Foreskin keratinocyte (primary cell): ENCODE measurements at places on chromosomes 13 and 19. TPM values are rescaled to one million over a fixed set of nuclear protein-coding genes. Genes with fewer than 3 reads are reported as not detected.
A peak's percentile ranks its signal among the peaks of the same experiment; 100 is the strongest.

- DNase-seq, result no peak
These were observed 2.7 kb upstream of the ZFP82 start for GRCh38 chr19:36420961-36421748.

DNA sequence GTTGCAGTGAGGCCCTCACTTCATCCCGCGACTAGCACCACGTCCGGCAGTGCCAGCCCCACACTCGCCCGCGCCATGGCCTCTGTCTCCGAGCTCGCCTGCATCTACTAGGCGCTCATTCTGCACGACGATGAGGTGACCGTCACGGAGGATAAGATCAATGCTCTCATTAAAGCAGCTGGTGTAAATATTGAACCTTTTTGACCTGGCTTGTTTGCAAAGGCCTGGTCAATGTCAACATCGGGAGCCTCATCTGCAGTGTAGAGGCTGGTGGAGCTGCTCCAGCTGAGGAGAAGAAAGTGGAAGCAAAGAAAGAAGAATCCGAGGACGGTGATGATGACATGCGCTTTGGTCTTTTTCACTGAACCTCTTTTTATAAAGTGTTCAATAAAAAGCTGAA lies 48.6 kb downstream of the NLRP12 start:
- no peak for DNase-seq

GRCh38 chr13:51645154-51645650 lies 60.9 kb downstream of the WDFY2 start:
- DNase-seq, result no peak

DNA sequence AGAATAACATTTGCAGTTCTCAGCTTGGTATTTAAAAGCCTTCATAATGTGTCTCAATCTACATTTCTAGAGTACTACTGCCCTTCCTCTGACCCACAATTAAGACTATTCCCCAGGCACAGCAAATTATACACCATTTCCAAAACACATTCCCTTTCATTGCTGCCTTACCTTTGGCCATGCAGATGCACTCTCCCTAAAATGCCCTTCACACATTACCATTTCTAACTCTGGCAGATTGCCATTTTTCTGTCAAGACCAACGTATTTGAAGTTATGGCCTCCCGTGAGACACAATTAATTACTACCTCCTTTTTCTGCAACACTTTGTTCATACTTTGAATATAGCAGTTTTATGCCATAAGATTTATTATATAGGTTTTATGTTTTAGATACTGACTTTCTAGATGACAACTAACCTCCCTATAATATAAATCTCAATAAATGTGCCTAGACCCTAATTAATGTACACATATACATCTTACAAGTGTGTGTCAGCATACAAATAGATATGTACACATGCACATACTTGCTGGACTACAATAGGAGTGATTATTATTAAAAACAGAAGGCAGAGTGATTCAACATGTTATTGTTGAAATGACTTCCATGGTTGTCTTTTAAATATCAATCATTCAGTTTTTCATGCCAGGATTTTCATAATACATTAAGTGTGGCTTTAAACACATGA lies 2902.5 kb downstream of the PCDH9 start:
- DNase-seq, result no peak

GRCh38 chr19:18223860-18224524 lies 2.2 kb downstream of the PDE4C start:
- DNase-seq, result no peak

Gene CYP4F12
- 0.06 TPM in 1 of 2 replicates, not detected in the other for polyA plus RNA-seq

- no peak for DNase-seq
These were observed 59.7 kb downstream of the SIPA1L3 start for GRCh38 chr19:37966662-37967231.

GRCh38 chr13:31121379-31122140 lies 40.1 kb downstream of the HSPH1 start:
- peak; percentile 11 for DNase-seq

- DNase-seq, result peak; percentile 15
These were observed 558 bp downstream of the MZT1 start for GRCh38 chr13:72726726-72727416.

- DNase-seq, result no peak
These were observed 2.9 kb upstream of the FRY start for GRCh38 chr13:32028711-32029110.

GRCh38 chr13:94351292-94351990 lies 128.0 kb downstream of the DCT start:
- DNase-seq, result no peak

DNA sequence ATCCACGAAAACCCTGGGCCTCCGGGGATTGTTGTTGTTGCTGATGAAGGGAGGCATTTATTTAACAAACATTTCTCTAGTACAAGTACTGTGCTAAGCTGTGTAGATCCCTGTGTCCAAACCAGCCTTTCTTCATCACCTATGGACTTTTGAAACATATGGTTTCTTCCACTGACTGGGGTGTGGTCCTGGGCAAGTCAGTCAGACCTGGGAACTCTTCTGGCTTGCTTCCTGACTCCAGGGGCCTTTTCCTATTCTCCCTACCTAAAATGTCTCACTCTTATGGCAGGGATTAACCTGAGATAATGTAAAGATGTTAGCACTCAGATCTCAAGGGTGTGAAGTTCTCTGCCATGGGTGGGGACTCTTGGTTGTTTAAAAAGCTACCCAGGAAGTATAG lies 46.8 kb downstream of the EFNB2 start:
- DNase-seq, result no peak

GRCh38 chr13:78198419-78198818 lies 279.8 kb upstream of the EDNRB start:
- DNase-seq, result no peak

GRCh38 chr19:55831846-55832245 lies at the start of gene NLRP11:
Gene NLRP11 (minus strand): TSS chr19:55831999. CDS start chr19:55818174, 13,825 bp downstream.
- DNase-seq, result no peak

DNA sequence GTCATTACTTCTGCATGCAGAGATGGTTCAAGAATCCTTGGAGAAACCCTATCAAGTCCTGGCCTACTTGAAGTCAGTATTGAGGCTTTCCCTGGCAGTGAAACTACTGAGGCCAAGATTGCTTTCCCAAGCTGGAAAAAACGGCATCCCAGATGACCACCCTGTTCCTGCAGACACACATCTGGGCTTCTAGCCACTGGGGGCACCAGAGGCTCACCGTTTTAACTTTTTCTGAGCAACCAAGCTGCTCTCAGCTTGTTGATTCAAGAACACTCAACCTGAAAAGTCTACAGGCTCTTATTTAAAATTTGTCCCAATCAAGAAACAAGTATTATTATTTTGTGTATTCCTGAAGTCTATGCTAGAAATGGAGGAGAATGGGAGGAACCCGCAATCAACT lies 66.6 kb downstream of the SPRYD7 start:
- DNase-seq, result no peak

Gene ZNF274
- 11.8 and 12.6 TPM in 2 replicates for polyA plus RNA-seq

GRCh38 chr19:46345157-46345556 lies 1.7 kb upstream of the PPP5C start:
- no peak for DNase-seq

- no peak for DNase-seq
These were observed 478.4 kb downstream of the FOXO1 start for GRCh38 chr13:40187841-40188591.

GRCh38 chr19:7963566-7963965 lies 20.1 kb upstream of the TIMM44 start:
- DNase-seq, result no peak

DNA sequence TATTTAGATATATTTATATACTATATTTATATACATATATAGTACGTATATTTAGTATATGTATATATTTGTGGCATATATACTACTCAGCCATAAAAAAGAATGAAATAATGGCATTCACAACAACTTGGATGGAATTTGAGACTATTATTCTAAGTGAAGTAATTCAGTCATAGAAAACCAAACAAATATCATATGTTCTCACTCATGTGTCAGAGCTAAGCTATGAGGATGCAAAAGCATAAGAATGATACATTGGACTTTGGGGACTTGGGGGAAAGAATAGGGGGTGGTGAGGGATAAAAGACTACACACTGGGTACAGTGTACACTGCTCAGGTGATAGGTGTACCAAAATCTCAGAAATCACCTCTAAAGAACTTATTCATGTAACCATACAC lies 1015.7 kb downstream of the EFNB2 start:
- DNase-seq, result no peak

- no peak for DNase-seq
These were observed 319 bp downstream of the FRY start for GRCh38 chr13:32031815-32032370.

DNA sequence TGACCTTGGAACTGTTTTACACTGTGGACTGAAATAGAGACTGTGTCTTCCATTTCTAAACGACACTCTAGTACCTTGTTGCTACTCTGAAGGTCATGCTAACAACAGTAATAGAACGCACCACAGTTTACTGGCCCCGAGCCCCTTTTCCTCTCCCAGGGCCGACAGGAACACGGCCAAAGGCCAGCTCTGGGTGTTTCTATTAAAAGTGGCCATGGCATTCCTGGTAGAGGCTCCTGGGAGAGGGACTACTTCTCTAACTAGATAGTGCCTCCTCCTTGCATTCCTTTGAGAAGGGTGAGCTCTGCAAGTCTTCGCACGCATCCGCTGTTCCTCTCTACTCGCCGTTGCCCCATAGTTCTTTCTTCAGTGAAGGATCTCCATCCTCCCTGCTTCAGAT lies 18.7 kb upstream of the SIAH3 start:
- no peak for DNase-seq

GRCh38 chr13:101423872-101424271 lies 7.6 kb upstream of the NALCN start:
- no peak for DNase-seq

DNA sequence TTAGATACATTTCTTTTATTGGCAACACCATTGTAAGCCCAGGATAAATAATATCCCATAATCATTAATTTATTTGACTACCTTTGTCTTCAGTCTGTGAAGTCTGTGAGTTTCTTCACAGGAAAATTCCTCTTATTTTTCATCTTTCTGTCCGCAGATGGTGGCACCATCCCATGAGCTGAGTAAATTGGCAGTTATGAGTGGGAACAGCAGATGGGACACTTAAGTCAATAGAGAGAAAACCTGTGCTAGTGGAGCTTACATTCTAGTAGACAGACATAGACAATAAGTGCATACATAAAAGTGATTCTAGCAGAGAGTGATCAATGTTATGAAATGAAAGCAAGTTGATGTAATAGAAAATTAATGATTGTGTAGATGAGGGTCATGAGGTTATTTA lies 638.2 kb upstream of the MIR17HG start:
- no peak for DNase-seq

Gene HMG20B
- 72.2 and 77.7 TPM in 2 replicates for polyA plus RNA-seq

Gene KDELR1
- polyA plus RNA-seq, result 213 and 216 TPM in 2 replicates

DNA sequence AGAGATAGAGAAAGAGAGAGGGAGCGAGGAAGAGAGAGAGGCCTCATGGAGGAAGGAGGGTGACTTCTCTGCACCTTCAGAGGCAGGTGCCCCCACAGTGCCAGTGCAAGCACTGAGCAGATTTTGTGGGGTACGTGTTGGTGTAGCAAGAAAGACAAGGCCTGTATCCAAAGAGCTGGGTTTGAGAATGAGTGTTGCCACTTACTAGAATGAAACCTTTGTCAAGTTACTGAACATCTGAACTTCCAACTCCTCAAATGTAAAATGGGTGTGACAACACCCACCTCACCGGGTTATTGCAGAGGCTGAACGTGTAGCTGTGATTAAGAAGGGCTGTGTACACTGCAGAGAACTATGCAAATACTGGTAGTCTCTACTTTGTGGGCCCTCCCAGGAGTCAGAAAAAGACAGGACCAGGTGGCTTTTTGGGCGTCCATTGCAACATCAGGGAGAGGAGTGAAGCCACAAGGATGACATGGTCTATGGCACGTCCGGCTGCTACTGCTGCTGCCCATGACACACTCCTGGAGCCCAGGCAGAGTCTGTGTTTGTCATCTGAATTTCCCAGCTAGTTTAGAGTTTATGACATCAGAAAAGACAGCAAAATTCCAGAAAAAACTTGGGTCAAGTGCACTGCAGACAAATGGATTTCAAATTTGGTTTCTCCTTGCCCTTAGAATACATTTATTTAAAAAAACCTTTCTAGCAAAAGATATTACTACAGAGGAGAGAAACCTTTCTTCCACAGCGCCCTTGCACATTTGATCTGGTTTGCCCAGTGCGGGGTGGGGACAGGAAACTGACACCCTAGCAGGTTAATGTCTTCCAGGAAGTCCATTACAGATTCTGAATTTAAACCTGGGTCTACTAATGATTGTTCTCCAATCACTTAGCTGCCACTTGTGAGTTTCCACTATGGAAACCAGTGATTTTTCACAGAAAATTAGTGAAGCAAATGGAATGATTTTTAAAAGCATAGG lies 54.0 kb upstream of the ATP12A start:
- no peak for DNase-seq

- DNase-seq, result no peak
These were observed 209.0 kb upstream of the GPC6 start for GRCh38 chr13:93017493-93018112.

DNA sequence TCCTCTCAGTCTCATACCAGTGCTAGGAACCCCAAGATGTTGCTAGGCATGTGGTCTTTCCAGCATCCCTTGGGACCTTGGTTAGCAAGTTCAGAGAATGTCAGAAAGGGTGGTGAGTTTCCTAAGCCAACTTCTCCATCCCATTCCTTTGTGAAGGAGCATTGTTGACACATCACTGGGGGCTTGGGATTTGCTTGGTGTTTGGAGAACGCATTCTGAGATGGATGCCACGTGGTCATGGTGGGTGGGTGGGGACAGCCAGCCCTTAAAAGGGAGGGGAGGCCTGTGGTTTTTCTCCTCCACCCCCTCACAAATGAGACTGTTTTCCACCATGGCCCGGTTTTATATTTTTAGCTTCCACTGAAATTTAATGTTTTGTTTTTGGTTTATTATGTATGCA lies 83.3 kb upstream of the ZNF536 start:
- DNase-seq, result no peak

GRCh38 chr19:42129399-42130253 lies 2.6 kb downstream of the POU2F2 start:
- peak; percentile 96 for DNase-seq

DNA sequence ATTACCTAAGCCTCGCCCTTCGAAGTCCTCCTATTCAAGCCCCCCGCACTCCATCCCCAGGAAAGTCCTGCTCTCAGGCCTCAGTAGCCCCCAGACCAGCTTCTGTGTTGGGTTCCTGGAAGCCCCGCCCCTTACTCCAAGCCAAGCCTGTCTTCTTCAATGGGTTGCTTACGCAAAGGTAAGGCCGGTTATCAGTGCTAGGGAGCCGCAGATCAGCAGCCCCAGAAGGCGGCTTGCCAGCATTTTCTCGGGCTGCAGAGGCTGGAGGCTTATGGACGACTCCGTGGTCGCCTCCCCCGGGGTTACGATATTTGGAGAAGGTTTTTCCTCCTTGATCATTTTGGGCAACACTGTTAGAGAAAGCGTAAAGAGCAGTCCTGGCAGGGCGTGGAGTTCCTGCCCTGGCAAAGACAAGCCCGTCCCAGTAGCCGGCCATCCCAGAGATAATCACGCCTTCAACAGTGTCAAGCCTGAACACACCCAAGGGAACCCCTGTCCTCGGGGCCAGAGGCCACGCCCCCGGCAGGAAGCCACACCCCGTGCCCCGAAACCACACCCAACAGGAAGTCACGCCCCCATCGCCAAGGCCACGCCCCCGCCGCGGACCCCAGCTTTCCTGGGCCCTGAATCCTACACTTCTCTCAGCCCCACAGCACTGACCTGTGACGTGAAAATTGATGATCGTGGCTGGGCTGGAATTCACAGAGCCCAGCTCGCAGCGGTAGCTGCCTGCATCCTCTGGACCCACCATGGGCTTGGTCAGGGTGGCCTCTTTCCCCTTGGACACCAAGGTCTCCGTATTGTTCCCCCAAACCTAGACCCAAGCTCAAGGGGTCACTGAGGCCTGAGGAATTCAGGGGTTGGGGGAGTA lies 954 bp upstream of the RASIP1 start:
- DNase-seq, result peak; percentile 45
